Activated CD8-positive, alpha-beta T cell treated with anti-CD3 and anti-CD28 coated beads for 36 hours (primary cell): ENCODE measurements at places on chromosomes 1 and 21. TPM values are rescaled to one million over a fixed set of nuclear protein-coding genes. Genes with fewer than 3 reads are reported as not detected.

DNA sequence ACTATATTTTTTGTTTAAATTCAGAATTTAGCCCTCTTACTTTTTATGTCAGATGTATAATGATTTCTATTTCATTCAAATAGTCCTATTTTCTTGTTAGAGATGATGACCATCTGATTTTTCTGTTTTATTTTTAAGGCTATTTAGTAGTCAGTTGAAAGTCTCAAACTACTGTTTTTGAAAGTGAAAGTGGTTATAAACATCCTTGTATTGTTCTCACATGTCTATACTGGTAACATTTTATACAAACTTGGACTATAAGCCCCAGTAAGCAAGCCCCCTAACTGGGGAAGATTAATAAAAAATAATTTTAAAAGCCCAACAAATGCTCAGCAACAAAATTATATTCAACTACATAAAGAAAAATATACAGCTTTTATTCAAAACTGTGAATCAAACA lies 271.3 kb upstream of the RGS18 start:
- no peaks in the 10 kb centered on the region for H3K36me3 ChIP-seq
- DNase-seq: no peak
- H3K27me3 ChIP-seq: no peaks in the 10 kb centered on the region

DNA sequence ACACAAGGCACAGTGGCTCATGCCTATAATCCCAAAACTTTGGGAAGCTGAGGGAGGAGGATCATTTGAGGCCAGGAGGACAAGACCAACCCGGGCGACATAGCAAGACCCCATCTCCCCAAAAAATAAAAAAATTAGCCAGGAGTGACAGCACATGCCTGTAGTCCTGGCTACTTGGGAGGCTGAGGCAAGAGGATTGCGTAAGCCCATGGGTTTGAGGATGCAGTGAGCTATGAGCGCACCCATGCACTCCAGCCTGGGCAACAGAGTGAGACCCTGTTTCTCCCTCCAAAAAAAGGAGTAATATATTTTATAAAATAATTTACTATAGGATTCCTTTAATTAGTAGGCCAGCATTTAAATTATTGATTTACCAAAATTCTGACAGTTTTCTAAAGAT lies 89.8 kb downstream of the ACBD6 start:
- H3K4me3 ChIP-seq: no peak overlapping the region
- H3K4me1 ChIP-seq: peaks cover 2% of the 10 kb centered on the region
- no peak for DNase-seq
- no peak overlapping the region for H3K27ac ChIP-seq

DNA sequence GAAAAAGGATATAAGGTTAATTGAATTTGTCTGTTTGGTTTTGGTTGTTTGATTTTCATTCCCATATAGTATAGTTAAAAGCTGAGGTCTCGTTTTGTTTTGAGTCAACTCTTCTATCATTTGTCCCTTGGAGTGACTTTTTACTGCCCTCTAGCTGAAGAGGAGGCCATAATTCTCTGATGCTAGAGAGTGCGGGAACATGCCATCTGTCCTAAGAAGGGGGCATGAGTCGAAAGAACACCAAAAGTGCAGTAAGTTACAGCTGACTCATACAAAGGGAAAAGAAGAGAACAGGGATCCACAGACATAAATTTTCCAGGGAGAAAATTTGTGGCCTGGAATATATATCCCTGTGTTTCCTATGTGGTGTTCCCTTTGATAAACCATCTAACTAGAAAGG lies 4.1 kb downstream of the KRTAP21-3 start:
- H3K4me3 ChIP-seq: no peak overlapping the region
- no peaks in the 10 kb centered on the region for H3K27me3 ChIP-seq
- H3K36me3 ChIP-seq: peaks cover 2% of the 10 kb centered on the region
- H3K4me1 ChIP-seq: peaks cover 25% of the 10 kb centered on the region
- DNase-seq: no peak

DNA sequence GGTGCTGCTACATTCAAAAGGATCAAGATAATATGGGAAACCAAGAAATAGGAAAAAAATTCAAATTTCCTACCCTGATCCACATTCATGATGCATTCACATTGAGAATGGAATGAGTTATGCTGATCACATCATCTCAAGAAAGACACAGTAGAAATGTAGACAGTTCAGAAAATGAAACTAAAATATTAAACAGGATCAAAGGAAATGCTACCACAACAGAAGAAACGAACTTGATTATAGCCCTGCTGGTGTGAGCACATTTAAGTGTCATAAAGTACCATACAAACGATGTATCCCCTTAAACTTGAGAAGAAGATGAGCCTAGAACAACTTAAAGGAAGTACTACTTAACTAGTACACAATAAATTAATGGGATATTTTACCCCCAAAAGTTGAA lies 21.3 kb downstream of the SYDE2 start:
- DNase-seq: no peak
- no peak overlapping the region for H3K27ac ChIP-seq
- H3K4me3 ChIP-seq: peak overlapping the region; percentile 5
- H3K27me3 ChIP-seq: no peaks in the 10 kb centered on the region
- peaks cover 13% of the 10 kb centered on the region for H3K4me1 ChIP-seq

GRCh38 chr1:104195395-104195794 lies 445.7 kb downstream of the AMY1C start:
- H3K4me3 ChIP-seq: no peak overlapping the region
- H3K4me1 ChIP-seq: no peaks in the 10 kb centered on the region
- no peaks in the 10 kb centered on the region for H3K36me3 ChIP-seq
- H3K27me3 ChIP-seq: no peaks in the 10 kb centered on the region

GRCh38 chr21:31346256-31346821 lies 2.3 kb upstream of the TIAM1 start:
- no peak for DNase-seq
- H3K27me3 ChIP-seq: peaks cover 3% of the 10 kb centered on the region
- H3K36me3 ChIP-seq: peaks cover 4% of the 10 kb centered on the region
- H3K4me3 ChIP-seq: no peak overlapping the region
- no peak overlapping the region for H3K27ac ChIP-seq
- peaks cover 33% of the 10 kb centered on the region for H3K4me1 ChIP-seq

DNA sequence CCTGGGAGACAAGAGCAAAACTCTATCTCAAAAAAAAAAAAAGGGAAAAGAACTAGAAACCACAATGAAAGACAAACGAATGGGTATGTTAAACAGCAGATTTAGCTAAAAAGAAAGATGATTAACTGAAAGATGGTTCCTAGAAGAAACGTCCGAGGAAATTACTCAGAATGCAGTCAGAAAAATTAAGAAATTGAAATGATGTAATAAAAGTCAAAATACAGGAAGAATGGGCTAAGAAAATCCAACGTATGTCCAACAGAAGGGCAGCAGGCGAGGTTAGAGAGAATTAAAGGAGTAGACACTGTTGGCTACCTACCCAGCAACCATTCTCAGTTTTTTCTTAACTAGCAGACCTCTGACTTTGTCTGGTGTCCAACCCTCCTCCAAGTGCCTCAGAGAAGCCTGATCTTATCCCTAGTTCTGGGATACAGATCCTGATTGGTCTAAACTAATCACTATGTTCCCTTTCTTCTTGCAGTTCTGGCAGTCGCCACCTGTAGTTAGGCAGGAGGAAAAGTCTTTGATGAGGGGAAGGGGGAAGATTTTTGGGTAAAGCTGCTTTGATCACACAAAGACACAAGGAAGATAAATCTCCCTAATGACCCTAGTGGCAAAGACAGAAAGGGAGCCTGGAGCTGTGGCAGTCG lies 25.7 kb downstream of the GPR161 start:
- H3K36me3 ChIP-seq: no peaks in the 10 kb centered on the region
- H3K27me3 ChIP-seq: no peaks in the 10 kb centered on the region

- peaks cover 31% of the 10 kb centered on the region for H3K27me3 ChIP-seq
- peaks cover 3% of the 10 kb centered on the region for H3K4me1 ChIP-seq
- no peak for DNase-seq
- no peak overlapping the region for H3K27ac ChIP-seq
These were observed 47.0 kb upstream of the AIM2 start for GRCh38 chr1:159123587-159123986.

DNA sequence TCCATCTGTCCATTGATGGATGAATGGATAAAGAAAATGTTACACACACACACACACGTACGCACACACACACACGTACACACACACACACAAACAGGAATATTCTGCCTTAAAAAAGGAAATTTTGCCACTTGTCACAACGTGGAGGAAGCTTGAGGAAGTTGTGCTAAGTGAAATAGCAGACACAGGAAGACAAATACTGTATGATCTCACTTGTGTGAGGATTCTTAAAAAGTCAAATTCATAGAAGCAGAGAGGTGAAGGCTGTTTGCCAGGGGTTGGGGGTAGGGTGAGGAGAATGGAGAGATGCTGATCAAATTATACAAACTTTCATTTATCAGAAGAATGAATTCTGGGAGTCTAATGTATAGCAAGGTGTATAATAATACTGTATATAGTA lies 73.2 kb downstream of the KIF14 start:
- H3K4me3 ChIP-seq: no peak overlapping the region
- H3K4me1 ChIP-seq: peaks cover 11% of the 10 kb centered on the region
- H3K36me3 ChIP-seq: no peaks in the 10 kb centered on the region
- H3K27me3 ChIP-seq: no peaks in the 10 kb centered on the region

- no peak overlapping the region for H3K27ac ChIP-seq
- H3K27me3 ChIP-seq: peaks cover 11% of the 10 kb centered on the region
- H3K4me1 ChIP-seq: peaks cover 7% of the 10 kb centered on the region
- peak; percentile 88 for DNase-seq
- H3K36me3 ChIP-seq: no peaks in the 10 kb centered on the region
These were observed 8.2 kb upstream of the S100A10 start for GRCh38 chr1:152001631-152002584.

- H3K4me3 ChIP-seq: no peak overlapping the region
- no peaks in the 10 kb centered on the region for H3K4me1 ChIP-seq
- DNase-seq: no peak
- peaks cover 13% of the 10 kb centered on the region for H3K27me3 ChIP-seq
These were observed 10.0 kb downstream of the PEAR1 start for GRCh38 chr1:156903328-156904091.

DNA sequence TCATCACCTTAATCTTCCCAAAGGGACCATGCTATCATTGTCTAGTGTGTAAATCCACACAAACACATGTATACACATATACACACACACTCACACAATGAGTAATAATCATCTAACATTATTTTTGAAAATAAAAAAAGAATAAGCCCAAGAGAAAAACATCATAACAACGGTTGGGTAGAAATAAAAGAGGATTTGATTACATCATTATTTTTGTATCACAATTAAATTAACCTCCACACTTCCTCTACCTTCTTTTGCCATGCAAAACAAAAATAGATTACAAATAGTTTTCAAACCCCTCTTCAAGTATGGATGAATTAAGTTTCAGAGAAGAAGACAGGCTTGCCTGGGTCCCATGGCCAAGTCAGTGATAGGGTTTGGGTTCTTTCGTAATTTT lies 238.1 kb downstream of the VAV3 start:
- no peak overlapping the region for H3K4me3 ChIP-seq
- no peak for DNase-seq
- no peak overlapping the region for H3K27ac ChIP-seq
- H3K27me3 ChIP-seq: no peaks in the 10 kb centered on the region

DNA sequence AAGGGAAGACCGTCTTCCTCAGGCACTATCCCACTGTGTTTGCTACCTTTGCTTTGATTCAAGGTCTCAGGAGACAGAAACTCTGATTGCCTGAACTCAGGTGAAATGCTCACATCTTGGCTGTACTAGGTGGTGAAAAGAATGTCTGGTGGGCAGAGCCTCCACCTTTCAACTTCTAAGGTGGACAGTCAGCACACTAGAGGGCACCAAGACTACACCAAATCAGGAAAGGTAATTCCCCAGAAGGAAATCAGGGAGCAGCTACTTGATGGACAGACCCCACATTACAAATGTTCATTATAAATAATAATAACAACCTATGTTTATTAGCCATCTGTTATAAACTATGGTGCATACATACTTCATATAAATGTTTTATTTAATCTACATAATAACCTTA lies 220.9 kb downstream of the ATG4C start:
- no peaks in the 10 kb centered on the region for H3K36me3 ChIP-seq
- no peak for DNase-seq
- H3K27ac ChIP-seq: no peak overlapping the region

GRCh38 chr1:61887076-61887867 lies 145.0 kb downstream of the PATJ start:
- H3K27ac ChIP-seq: no peak overlapping the region
- no peak overlapping the region for H3K4me3 ChIP-seq
- H3K27me3 ChIP-seq: no peaks in the 10 kb centered on the region
- H3K36me3 ChIP-seq: peaks cover 22% of the 10 kb centered on the region
- H3K4me1 ChIP-seq: no peaks in the 10 kb centered on the region

DNA sequence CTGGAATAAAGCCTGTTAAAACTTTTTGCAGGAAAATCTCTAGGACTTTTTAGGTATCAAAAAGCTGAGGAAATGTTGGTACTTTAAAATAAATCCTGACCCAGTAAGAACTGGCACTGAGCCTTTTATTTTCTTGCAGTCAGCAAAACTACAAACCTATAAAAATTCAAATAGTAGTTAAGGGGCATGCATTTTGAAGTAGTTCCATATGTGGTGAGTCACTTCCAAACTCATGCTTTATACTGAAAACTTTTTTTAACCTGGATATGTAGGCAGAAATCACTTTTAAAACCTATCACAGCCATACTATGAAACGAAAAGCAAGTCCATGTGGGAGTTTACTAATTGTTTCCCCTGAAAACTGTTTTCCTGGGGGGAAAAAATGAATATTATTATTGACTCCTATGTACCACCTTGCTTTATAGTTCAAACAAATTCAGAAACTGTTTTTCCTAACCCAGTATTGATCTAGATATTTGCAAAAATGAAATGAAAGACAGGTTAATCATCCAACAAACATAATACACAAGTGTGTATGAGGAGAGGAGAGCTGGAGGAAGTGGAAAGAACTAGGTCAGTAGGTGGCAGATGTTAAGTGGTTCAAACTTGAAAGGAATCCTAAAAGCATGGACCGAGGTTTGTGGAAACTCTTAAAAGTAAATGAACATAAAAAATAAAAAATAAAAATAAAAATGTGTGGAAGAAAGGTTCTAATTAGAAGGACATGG lies 30.5 kb downstream of the NRIP1 start:
- H3K4me1 ChIP-seq: peaks cover 38% of the 10 kb centered on the region
- H3K4me3 ChIP-seq: peak overlapping the region; percentile 34
- DNase-seq: no peak
- peaks cover 23% of the 10 kb centered on the region for H3K36me3 ChIP-seq
- H3K27ac ChIP-seq: peak overlapping the region; percentile 88

- no peak for DNase-seq
- no peak overlapping the region for H3K4me3 ChIP-seq
- peaks cover 20% of the 10 kb centered on the region for H3K27me3 ChIP-seq
- peaks cover 3% of the 10 kb centered on the region for H3K4me1 ChIP-seq
These were observed 63.5 kb upstream of the OLIG2 start for GRCh38 chr21:32962268-32962667.

DNA sequence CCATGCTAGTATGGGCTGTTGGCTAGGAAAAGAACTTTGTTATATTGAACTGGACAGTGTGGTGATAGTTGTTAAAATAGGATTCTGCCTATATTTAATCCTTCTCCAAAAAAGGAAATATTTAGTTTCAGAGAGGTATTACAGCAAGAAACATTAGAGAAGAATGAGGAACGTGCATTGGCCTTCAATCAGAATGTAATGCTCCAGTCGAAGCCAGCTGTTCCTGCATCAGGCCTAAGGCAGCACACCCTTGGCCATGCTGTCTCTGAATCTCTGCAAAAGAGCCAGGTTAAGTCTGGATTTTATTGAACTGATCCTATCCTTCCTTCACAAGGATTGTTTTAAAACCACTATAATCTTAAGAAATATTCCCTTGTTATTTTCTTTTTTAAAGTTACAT lies 35.3 kb upstream of the RALGPS2 start:
- H3K27ac ChIP-seq: no peak overlapping the region
- H3K4me1 ChIP-seq: peaks cover 3% of the 10 kb centered on the region
- H3K27me3 ChIP-seq: peaks cover 3% of the 10 kb centered on the region
- H3K36me3 ChIP-seq: no peaks in the 10 kb centered on the region

Gene IL19
- not detected for total RNA-seq

Gene ETS2
- 28.1 TPM for total RNA-seq

Gene LRRC71
- total RNA-seq: not detected

Gene PM20D1
- total RNA-seq: 0.29 TPM

Gene MTARC1
- total RNA-seq: not detected

Gene GSTM5
- 0.50 TPM for total RNA-seq

Gene SHE
- not detected for total RNA-seq

Gene KCNE2
- not detected for total RNA-seq
